Activated T-cell treated with anti-CD3 and anti-CD28 coated beads, Interleukin-2, amount 50 U/mL, for 4 hours (primary cell): ENCODE measurements at places on chromosomes 3 and 15. TPM values are rescaled to one million over a fixed set of nuclear protein-coding genes. Genes with fewer than 3 reads are reported as not detected.

GRCh38 chr15:92880796-92881195 lies 19.3 kb upstream of the CHD2 start:
- no peak for DNase-seq

Gene PLA2G4F
- total RNA-seq, result not detected

Gene CCNDBP1
- 35.9 TPM for total RNA-seq

Gene DNAJA4
- 42.2 TPM for total RNA-seq

DNA sequence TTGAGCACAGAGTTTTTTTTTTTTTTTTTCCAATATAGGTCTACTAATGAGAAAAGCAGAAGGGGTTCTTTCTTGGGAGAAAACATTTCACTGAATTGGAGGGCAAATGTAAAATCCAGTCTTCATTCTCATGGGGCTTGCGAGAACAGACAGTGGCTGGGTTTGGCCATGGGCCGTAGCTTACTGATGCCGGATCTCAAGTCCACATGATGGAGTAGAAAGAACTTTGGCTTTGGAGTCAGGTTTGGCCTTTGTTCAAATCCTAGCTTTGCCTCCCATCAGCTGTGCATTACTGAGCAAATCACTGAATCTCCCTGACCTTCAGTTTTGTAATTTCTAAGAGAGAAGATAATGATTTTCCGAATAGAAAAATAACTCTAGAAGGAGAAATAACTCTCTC lies 59.7 kb downstream of the LMCD1 start:
- DNase-seq, result no peak

GRCh38 chr15:37099319-37100108 lies 835 bp downstream of the MEIS2 start:
- DNase-seq, result no peak

GRCh38 chr3:110881069-110881468 lies 190.5 kb upstream of the NECTIN3 start:
- no peak for DNase-seq

DNA sequence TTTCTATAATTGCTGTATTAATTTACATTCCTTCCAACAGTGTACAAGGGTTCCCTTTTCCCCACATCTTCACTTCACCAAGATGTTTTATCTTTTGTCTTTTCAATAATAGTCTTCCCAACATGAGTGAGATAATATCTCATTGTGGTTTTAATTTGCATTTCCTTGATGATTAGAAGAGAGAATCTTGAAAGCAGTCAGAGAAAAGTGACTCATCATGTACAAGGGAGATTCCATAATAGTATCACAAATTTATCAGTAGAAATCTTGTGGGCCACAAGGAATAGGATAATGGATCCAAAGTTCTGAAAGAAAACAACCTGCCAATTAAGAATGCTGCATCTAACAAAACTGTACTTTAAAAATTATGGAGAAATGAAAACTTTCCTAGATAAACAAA lies 189.3 kb downstream of the NECTIN3 start:
- DNase-seq, result no peak

DNA sequence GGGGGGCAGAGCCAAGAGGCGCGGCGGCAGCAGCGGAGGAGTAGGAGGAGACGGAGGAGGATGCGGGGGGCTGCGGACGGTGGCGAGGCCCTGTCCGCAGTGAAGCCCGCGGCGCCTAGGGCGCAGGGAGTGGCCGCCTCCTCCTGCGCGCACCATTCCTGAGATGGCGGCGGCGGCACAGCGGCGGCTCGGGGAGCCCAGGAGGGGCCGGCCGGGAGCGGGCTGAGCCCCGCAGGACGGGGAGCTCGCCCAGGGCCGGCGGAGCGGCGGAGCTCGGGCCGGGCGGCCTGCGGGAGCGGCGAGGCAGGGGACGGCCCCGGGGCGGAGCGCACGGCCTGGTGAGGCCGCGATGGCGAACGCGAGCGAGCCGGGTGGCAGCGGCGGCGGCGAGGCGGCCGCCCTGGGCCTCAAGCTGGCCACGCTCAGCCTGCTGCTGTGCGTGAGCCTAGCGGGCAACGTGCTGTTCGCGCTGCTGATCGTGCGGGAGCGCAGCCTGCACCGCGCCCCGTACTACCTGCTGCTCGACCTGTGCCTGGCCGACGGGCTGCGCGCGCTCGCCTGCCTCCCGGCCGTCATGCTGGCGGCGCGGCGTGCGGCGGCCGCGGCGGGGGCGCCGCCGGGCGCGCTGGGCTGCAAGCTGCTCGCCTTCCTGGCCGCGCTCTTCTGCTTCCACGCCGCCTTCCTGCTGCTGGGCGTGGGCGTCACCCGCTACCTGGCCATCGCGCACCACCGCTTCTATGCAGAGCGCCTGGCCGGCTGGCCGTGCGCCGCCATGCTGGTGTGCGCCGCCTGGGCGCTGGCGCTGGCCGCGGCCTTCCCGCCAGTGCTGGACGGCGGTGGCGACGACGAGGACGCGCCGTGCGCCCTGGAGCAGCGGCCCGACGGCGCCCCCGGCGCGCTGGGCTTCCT lies at the start of gene GPR27:
GPR27 (plus strand) TSS at position 155 of the 909 bp plus-strand sequence; CDS start at position 350, 195 bp downstream.
- no peak for DNase-seq

GRCh38 chr15:39692356-39693327 lies 90.0 kb downstream of the FSIP1 start:
- no peak for DNase-seq

- no peak for DNase-seq
Observed at GRCh38 chr3:127914584-127914983, 448 bp upstream of the KBTBD12 start.

DNA sequence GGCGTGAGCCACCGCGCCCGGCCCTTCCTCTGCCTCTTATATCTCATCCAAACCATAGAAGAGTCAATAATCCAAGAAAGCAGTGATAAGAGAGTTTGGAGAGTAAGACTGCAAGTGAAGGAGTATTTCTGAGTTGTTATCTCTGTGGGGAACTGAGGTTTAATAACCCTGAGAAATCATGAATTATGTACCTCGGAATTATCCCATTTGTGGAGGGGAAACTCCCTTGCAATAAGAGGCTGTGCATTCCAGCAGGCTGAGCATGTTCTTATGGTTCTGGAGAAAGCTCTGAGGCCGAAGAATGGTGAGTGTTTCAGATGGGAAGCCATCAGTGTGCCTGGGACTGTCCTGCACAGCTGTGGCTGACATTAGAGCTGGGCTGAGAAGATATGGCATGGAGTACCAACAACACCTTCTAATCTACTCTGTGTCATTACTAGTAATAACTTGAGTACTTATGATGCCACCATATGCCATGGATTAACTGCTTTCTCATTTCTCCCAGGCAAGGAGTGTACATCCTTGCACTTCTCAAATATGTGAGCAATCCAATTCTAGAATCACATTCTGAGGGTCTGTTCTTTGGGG lies 31.4 kb upstream of the NOX5 start:
- no peak for DNase-seq

DNA sequence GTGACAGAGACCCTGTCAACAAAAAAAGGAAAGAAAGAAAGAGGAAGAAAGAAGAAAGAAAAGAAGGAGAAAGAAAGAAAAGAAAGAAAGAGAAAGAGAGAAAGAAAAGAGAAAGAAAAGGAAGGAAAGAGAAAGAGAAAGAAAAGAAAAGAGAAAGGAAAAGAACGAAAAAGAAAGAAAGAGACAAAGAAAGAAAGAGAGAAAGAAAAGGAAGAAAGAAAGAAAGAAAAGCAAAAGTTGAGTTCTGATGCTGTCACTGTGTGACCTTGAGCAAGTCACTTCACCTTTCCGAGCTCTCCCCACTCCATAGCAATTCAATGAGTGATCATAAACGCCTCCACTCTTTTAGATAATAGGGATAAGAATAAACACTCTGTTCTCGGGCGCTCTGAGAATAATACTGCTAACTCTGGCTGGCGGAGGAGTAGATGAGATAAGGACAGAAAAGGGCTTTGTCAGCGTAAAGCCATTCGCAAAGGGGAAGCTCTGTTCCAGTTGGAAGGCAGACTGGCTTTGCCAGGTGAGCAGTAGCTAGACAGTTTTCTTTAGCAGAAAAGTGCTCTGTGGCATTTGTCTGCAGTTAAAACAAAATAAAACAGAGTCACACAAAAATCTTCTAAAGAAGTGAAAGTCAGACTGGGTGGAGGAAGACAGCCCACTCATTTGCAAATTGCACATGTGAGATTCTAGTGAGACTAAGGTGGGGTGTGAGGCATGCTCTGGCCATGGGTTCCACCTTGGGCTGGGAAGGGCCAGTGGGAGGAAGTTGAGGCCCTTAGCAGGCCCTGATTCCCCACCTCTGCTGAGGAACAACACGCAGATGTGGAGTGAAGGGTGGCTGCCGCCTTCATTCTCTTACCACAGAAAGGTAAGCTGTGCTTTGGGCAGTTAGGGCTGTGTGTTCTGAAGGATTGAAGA lies 9.6 kb upstream of the FLNB start:
- no peak for DNase-seq

Gene FEZF2
- total RNA-seq, result not detected

- DNase-seq, result no peak
Observed at GRCh38 chr3:185517387-185518130, 18.7 kb upstream of the TMEM41A start.

DNA sequence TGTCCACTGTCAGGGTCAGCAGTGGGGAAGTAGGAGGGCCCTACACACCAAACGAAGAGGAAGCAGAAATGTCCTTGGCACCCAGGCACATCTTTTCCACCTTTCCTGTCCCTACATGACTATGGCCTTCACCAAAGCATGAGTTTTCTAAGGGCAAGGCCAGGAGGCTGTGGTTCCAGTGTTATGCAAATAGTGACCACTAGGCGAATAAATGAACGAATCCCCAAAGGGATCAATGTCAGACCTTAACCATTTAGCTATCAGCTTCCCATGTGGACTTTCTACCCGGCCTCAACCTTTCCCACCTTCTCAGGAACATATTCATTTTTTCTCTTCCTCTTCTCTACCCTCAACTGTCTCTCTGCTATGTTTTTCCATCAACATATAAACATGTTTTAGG lies 63.1 kb downstream of the NTRK3 start:
- no peak for DNase-seq

Gene SMCO1
- total RNA-seq, result not detected

- DNase-seq, result no peak
Observed at GRCh38 chr3:120770891-120771290, 28.3 kb downstream of the GTF2E1 start.

DNA sequence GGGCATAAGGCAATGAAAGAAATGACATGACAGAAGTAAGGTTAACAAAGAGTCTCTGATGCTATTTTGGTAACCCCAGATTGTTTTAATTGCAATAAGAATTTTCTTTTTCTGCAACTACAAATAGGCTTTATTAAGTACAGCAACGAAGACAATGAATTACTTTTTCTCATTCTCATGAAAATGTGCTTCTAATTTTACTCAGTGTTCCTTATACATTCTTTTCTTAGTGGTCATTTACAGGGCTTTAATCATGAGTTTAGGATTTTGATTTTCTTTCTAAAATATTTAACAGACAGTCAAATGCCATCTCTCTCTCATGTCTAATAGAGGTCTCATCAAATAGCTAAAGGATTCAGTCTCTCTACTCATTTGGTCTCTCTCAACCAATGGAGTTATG lies 452.1 kb downstream of the RAP2B start:
- DNase-seq, result no peak

- no peak for DNase-seq
Observed at GRCh38 chr3:23952646-23953045, 7.6 kb downstream of the NR1D2 start.

Gene IL1RAP
- 13.8 TPM for total RNA-seq

Gene VPS8
- 18.4 TPM for total RNA-seq

Gene HYAL1
- 0.82 TPM for total RNA-seq

Gene SIDT1
- 4.8 TPM for total RNA-seq

DNA sequence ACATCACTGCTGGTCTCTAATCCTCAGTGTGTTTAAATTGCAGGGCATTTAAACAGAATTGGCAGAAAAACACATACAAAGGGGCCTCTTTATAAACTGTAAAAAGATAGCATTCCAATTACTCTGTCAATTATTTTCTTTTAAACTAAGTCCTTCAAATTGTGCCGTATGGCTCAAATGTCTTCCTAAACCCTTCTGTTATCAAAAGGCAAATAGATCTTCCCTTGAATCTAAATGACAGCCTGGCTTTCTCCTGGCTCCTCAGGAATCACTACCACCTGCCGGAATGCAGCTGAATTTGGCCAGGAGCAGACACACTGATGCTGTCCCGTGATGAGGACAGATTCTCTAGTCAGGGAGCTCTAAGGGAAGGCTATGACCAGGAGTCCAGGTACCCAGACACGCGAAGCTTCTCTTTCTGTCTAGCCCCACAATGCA lies 85.6 kb downstream of the IGF2BP2 start:
- DNase-seq, result no peak

GRCh38 chr15:85312929-85313331 lies 67.5 kb upstream of the AKAP13 start:
- no peak for DNase-seq

GRCh38 chr3:3689601-3690375 lies 109.4 kb upstream of the LRRN1 start:
- no peak for DNase-seq

- DNase-seq, result no peak
Observed at GRCh38 chr15:39456582-39457330, 124.1 kb upstream of the THBS1 start.

Gene MRAS
- total RNA-seq, result 0.34 TPM

Gene OSBPL10
- total RNA-seq, result 7.0 TPM

GRCh38 chr3:194604837-194605236 lies 28.4 kb downstream of the TMEM44 start:
- no peak for DNase-seq

GRCh38 chr3:109774108-109774507 lies 436.8 kb upstream of the DPPA4 start:
- no peak for DNase-seq

DNA sequence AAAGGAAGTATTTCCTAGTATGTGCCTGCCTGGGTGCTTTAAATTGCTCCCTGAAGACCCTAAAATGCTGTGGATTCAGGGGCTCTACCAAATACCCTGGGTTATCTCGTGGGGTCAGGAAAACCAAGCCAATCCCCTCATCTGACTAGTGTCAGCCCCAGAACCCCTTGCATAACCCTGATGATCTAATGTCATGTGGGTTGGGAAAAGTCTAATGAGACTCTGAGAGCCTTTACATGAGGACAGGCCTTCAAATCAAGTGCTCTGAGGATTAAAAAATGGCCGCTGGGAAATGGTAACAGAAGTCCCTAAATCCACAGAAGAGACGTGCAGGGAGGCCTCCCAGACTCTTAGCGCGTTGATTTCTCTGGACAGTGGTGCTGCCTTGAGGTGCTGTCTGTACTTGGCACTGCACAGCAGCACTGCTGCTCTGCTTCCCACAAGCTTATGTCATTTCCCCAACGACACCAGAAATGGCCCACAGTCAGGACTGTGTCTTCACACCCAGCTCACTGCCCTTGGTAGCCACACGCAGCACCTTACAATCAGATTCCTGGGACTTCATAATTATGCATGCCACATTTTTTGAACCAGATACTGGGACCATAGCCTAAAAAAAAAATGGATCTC lies 16.6 kb downstream of the EIF4E3 start:
- DNase-seq, result no peak

GRCh38 chr3:48077815-48078214 lies 61.6 kb upstream of the MAP4 start:
- DNase-seq, result no peak

Gene CYP1A1
- total RNA-seq, result 0.90 TPM
